Stimulated activated CD8-positive, alpha-beta memory T cell treated with anti-CD3 and anti-CD28 coated beads, Interleukin-4, amount 100 ng/mL, for 1 hour (primary cell): ENCODE measurements at places on chromosomes 12 and 14.

DNA sequence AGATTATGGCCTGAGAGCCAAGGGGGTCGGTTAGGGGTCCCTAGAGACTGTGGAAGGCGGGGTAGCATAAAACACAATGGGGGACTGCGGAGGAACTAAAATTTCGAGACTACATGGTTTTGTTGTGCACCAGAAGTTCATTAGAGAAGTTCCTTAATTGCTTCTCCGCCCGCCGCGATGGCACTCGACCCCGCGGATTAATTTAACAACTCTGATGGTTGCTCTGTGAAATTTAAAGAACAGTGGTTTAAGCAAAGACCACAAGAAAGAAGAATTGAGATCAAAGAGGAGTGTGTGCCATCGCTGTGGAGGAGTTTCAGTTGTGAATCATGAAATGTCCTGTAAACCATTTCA is 1.4 kb upstream of the CCDC88C start:
- DNase-seq = no peak

GRCh38 chr14:24167469-24168114 is 4.3 kb upstream of the REC8 start:
- DNase-seq = no peak

DNA sequence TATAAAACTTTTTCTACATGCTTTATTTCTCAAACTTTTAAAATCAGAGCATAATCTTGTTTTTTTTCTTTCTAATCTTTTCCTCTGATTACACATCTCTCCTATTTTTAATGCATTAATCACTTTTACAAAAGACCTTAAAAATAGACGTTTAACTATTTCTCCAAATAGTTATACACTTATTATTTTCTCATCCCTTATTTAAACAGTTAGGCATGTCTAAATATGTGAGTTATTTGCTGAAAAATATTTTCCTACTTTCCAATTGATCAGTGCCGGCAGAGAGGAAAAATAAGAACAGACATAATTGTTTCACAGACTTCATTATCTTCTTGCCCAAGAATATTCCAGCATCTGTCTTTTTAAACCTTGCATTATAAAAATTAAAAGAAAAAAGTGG is 28.7 kb upstream of the RHOJ start:
- no peak for DNase-seq

DNA sequence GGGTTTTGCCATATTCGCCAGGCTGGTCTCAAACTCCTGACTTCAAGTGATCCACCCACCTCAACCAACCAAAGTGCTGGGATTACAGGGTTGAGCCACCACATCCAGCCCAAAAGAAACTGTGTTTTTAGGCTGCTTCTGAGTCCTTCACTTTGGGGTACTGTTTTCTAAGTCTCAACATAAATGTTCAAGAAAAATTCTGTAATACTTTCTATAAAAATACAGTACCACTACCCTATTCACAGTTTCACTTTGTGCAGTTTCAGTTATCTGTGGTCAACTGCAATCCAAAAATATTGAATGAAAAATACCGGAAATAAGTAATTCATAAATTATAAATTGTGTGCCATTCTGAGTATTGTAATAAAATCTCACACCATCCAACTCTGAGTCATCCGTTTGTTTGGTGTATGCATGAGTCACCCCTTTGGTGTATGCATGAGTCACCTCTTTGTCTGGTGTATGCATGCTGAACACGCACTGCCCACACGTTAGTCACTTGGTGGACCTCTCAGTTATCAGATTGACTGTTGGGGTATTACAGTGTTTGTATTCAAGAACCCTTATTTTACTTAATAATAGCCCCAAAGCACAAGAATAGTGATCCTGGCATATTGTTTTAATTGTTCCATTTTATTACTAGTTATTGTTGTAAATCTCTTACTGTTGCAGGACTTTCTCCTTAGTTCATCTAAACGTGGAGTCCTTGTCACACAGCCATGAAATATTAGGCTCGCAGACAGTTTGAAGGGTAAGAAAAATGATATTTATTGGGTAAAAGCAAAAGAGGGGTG is 190.2 kb downstream of the FSCB start:
- DNase-seq = no peak

GRCh38 chr14:73397810-73398209 is 60.5 kb downstream of the NUMB start:
- DNase-seq = no peak

DNA sequence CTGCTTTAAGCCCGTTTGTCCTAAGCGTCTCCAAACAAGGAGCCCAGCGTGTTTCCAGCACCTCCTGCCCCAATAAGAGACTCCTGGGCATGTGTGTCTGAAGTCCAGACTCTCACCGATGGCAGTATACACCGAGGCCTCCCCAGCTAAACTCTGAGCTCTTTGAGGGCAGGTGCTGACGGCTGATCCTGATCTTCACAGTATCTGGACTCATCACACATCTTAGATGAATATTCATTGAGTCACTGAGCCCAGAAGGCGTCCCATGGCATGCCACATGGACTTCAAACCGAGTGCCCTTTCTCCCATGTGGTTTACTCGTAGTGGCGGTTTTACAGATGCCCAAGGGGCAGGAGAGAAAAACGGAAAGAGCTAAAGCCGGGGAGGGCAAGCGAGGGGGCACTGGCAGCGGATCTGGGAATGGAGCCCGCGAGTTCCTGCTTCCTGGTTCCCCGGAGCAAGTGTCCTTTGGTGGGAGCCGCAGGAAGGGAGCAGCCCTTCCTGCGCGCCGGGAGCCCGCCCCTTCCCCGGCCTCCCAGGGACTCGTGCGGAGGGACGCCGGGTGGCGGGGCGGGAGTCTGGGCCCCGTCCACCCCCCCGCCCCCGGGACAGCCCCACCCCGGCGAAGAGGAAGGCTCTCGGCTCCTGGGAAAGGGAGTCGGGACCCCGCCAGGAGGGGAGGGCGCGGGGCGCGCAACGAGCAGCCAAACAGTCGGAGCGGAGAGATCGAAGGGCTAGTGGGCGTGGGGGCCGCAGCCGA is 585 bp upstream of the TEAD4 start:
- DNase-seq = no peak

DNA sequence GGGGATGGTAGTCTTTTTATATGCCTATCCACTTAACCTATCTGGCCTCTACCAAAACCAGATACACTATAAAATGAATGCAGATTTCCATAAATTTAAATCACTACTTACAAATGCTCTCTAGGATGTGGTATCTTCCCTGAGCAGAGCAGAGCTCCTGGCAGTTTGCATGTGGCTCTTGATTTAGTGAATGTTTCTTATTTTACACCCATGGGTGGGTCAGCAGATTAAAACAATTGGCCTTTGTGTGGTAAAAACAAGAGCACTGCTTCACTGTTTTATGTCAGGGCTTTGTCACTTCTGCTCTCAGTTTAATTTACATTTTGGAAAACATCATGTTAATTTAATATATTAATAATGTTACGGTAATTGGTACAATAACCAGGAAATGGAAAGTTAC is 5.5 kb downstream of the TAS2R19 start:
- no peak for DNase-seq

DNA sequence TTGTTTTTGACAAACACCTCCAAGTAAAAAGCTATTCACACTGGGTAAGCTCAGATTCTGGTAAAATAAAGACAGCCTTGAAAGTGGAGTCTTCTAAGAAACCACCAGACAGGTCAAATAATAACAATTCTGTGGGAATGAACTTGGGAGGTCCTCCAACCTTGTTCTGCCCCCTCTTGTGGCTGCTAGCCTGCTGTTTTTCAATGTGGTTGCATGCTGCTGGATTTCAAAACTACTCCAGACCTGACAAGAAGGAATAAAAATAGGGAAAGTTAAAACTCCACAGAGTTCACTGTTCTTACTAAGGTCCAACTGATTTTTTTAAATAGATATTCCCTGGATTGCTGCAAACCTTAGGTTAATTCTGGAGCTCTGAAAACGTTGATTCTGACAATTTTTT is 32.2 kb upstream of the RIN3 start:
- DNase-seq = no peak

DNA sequence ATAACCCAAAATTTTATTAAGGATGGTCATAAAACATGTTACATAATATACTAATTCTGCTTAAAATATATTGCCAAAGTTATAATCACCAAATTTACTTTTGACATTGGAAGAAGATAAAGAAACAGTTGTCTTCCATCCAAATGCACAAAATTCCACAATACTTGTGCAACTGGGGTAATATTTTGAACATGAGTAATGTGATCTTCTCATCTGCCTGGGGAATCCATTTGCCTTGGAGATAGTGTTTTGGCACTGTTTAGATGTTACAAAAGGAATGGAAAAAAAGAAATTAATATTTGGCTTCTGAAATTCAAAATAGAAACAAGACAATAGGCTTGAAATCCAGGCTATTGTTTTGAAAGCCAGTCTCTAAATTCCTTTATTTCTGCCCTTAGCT is 9.1 kb downstream of the GPR19 start:
- DNase-seq = no peak

DNA sequence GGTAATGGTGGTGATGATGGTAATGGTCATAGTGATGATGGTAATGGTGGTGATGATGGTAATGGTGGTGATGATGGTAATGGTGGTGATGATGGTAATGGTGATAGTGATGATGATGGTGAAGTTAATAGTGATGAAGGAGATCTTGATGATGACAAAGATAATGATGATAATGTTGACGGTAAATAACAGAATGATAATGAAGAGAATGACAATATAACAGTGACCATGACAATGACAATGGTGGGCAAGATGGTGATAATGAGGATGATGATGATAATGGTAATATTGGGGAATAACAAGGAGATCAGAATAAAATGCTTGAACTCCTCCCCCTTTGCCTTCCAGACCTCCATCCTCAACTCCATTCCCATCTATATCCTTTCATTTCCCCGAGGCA is 233.3 kb upstream of the SFSWAP start:
- no peak for DNase-seq

- no peak for DNase-seq
These were observed 124.3 kb downstream of the ZFP36L1 start for GRCh38 chr14:68668531-68668930.

DNA sequence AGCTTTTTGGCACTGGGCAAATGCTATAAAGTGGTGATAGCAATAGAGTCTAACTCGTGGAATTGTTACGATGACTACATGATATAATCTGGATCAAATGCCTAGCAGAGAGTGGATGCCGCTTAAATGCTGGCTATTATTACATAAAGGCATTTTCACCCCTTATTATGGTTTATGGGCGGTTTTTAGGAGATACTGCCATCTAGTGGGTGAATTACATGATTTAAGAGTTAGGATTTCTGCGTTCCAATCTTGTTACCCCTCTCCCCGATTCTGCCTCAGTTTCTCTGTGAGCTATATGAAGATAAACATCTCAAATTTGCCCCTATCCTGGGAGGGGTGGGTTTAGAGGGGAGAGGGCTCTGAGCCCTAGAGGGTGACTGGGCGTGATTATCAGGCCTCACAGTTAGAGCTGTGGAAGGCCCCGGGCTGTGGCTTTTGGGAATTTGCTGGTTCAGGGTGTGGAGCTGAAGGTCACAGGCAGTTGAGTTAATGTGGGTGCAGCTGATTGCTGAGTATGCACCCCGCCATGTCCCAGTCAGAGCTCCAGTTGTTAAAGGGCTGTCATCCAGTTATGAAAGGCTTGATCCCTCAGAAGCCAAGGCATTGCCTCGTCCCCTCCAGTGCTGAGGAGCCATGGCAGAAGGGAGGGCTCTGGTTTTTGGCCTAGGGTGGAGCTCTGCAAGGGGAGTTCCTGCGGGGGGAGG is 14.4 kb downstream of the CLSTN3 start:
- DNase-seq = no peak

- DNase-seq = no peak
These were observed 936 bp downstream of the TFCP2 start for GRCh38 chr12:51171884-51172514.

DNA sequence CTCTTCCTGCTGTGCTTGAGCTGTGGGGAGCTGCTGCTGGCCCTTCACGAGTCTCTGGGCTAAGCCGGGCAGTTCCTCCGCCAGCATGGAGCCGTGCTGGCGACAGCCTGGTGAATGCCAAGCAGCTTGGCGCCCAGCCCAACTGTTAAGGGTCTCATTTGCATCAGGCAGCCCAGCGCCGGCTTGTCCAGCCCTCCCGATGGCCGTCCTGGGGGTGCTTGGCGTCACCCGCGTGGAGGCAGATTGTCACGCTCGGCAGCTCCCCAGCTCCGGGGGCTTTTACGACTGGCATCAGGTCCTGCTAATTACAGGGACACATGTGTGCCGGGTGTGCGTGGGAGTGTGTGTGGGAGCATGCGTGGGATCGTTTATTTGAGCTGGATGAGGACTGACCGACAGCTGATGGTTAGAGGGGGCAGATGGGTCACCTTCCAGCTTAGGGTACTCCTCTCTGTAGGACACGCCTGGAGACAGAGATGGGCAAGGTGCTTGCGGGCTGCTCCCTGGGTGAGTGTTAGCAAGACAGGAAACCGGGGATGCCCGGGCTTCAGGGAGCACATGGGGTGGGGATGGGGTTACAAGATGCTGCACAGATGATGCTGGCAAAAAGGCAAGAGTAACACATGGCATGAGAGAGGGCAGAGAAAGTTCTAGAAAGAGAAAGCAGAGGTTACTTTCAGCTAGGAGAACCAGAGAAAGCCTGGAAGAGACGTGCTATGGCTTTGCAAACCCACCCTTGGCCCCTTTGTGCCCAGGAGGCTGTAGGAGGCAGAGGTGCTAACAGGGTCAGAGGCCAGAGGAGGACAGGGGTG is 64.1 kb downstream of the KIF26A start:
- DNase-seq = no peak

DNA sequence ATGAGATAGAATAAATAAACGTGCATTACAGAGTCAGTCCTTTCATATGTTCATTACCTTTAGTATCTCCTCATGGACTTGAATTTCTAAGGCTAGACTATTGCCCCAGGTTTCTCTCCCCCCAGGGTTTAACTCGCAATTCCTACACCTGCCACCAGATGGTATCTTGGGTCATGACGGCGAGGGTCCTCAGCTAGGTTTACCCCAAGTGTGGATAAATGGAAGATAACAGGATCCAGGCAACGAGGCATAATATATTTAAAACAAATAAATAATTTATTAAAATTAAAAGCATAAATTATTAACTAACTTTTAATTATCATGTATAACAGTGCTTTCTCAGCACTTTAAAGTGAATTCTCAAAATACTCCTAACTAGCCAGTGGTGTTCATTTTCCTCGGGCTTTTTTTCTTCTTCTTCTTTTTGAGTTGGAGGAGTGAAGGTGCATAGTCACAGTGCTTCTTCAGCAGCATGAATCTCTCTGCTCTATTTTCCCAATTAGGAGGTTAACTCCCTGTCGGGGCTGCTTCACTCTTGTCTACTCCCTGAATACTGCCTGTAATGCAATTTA is 243.5 kb upstream of the CAND1 start:
- peak; percentile 15 for DNase-seq

- no peak for DNase-seq
These were observed 1383.3 kb upstream of the TMEM132C start for GRCh38 chr12:126883697-126884096.

GRCh38 chr12:16603916-16604575 is 1.9 kb downstream of the LMO3 start:
- DNase-seq = no peak

DNA sequence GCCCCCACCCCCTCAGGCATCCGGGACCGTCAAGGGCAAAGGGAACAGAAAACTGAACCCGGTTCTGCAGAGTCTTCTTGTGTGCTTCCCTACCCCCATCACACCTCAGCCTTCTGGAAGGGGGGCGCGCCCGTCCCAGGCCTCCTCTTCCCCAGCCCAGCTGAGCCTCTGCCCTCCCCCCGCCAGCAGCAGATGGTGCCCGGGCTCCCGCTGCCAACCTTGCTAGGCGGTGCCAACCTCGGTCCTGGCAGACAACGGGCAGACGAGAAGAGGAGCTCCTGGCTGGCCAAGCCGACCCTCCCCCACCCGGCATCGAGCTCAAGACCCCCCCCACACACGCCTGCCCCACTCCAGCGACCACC is 8.7 kb downstream of the STAC3 start:
- no peak for DNase-seq

GRCh38 chr12:30361145-30361544 is 334.5 kb downstream of the IPO8 start:
- no peak for DNase-seq
